Epithelial cell of proximal tubule (primary cell): ENCODE measurements at places on chromosomes 12 and 14. TPM values are rescaled to one million over a fixed set of nuclear protein-coding genes. Genes with fewer than 3 reads are reported as not detected.

DNA sequence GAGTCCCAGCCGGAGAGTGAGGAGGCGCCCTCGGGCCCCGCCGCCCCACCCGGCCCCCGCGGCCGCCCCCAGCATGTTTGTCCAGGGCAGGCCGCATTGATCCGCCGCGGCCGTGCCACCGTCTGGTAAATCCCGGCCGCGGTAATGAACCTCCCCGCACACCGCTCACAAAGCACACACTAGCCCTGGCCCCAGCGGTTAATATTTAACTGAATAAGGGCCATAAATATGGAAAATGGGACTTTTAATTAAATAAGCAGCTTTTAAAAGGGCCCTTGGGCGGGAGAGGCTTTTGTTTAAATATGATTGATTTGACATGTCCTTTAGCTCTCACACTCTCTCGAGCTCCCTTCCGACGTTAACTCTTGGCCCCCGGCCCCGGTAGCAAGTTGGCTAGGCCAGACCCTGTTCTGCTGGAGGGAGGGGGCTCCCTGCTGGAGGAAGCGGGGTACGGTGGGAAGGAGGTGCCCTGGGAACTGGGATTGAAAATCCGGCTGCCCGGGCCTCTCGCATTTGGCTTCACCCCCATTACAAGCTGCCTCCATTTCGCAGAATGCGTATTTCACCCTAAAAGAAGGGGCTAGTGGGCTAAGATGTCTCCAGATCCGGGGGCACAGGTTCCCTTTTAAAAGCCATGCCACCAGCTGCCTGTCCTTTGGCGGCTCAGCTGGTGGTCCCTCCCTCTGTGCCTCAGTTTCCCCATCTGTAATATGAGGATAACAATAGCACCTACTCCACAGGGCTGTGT is 199.8 kb downstream of the RBM19 start:
- DNase-seq, result no peak

- no peak for DNase-seq
Observed at GRCh38 chr14:68820119-68820518, 27.3 kb upstream of the ZFP36L1 start.

The KCNC2 gene
- total RNA-seq, result not detected in 2 replicates

DNA sequence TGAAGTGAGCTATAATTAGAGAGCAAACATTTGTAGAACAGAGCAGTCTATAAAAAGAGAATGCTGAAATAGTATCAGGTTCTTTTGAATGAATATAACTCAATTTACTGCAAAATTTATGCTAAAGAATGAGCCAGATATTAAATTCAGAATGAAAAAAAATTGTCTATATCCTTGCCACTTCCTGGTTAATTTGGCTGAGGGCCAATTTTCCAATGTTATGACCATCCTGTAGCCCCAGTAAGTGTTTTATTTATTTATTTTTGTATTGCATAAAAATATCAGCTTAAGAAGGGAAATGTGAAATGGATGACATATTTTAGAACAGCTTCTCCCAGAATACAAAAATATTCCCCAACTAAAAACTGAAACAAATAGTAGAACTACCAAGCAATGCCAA is 263.4 kb downstream of the SOX5 start:
- DNase-seq, result no peak

DNA sequence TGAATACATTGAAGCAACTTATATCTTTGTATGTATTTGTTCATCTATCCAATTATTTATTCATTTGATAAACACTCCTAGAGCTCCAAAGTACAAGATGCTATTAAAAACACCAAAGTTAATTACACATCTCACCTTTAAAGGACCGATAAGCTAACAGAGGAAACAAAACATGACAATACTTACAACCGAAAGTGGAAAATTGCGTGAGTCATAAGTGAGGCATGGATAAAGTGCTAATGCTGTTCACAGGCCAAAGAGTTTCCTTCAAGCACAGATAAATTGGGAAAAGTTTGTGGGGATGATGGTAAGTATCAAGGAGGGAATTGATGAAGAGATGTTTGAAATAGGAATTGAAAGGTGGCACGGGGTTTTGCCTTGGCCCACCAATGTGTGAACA is 172.8 kb upstream of the KITLG start:
- peak; percentile 59 for DNase-seq

GRCh38 chr12:70823182-70823976 is 97.2 kb downstream of the PTPRR start:
- DNase-seq, result no peak

- no peak for DNase-seq
Observed at GRCh38 chr12:124036657-124037109, 63.7 kb downstream of the ZNF664 start.

DNA sequence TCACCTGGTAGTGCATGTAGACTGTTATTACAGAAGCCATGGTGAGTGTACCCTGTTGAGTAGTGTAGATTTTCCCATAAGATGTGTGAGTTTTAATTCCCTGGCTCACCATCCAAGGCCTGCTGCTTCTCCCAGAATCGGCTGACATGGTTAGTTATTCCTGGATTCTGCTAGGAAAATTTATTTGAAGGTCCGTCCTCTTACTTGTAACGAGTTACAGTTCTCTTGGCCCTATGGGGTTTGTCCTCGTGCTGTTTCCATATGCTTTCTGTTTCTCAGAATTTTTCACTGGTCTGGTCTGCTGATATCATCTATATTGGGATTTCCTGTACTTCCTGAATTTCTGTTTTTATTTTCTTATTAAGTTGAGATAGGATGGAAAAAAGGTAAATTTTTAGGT is 423.3 kb upstream of the RGS6 start:
- DNase-seq, result no peak

DNA sequence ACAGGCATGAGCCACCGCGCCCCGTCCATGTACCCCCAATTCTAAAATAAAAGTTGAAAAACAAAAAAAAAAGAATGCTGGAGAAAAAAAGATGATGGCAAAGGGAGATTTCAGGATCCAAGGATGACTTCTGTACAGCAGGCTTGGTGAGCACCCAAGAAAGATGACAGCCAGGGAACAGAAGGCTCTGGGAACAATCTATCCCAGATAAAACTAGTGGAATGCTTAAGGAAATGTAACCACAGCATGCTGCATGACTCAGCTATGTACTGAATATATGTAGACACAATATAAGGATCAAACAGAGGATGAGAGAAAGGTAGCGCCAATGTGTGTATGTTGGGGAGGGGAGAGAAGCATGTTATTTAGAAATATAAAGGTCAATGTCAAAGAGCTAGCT is 123.7 kb upstream of the TMTC1 start:
- DNase-seq, result no peak

The TRHDE gene
- 25.9 and 26.9 TPM in 2 replicates for total RNA-seq

DNA sequence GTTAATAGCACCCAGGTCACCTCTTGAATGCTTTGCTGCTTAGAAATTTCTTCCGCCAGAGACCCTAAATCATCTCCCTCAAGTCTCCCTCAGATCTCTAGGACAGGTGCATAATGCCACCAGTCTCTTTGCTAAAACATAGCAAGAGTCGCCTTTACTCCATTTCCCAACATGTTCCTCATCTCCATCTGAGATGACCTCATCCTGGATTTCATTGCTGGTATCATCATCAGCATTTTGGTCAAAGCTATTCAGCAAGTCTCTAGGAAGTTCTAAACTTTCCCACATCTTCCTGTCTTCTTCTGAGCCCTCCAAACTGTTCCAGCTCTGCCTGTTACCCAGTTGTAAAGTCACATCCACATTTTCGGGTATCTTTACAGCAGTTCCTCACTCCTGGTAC is 41.0 kb downstream of the KTN1 start:
- DNase-seq, result no peak

GRCh38 chr12:43066471-43066870 is 476.9 kb upstream of the PRICKLE1 start:
- no peak for DNase-seq

GRCh38 chr12:123705935-123706334 is 6.2 kb upstream of the ATP6V0A2 start:
- no peak for DNase-seq

- no peak for DNase-seq
Observed at GRCh38 chr14:94660306-94660946, 48.2 kb downstream of the SERPINA3 start.

The LTB4R2 gene
- total RNA-seq, result 1.3 and 2.7 TPM in 2 replicates

DNA sequence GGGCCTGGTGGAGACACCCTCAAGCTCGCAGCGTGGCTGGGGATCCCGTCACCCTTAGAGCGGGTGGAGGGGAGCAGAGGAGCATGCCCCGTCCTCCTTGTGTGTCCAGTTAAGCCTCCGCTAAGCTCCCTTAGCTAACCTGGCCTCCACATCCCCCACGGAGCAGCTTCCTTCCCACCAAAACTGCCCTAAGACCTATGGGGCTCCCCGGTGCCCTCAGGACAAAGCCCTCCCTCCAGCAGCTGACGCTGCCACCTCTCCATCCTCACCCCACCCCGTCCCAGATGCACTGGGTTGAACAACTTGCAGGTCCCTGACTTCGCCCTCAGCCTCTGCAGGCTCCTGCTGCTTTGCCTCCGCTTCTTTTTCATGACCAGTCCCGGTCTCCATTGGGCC is 4.0 kb downstream of the AHNAK2 start:
- no peak for DNase-seq

GRCh38 chr12:116876151-116876869 is 4.9 kb downstream of the HRK start:
- no peak for DNase-seq

DNA sequence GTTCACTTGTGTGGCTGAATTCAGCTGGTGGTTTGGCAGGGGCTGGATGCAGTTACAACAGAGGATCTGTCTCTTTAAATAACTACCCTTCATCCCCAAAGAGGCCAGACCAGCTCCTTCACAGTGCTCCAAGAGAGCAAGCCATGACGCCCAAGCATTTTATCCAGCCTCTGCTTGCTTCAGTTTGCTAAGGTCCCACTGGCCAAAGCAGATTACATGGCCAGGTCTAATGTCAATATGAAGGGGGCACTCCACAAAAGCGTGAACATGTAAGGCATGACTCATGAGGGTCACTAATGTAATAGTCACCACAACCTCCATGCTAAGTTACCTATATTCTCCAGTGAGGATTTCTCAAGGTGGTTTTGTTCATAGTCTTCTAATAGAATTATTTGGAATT is 62.9 kb downstream of the MARK3 start:
- no peak for DNase-seq

The TPH2 gene
- not detected in 2 replicates for total RNA-seq

DNA sequence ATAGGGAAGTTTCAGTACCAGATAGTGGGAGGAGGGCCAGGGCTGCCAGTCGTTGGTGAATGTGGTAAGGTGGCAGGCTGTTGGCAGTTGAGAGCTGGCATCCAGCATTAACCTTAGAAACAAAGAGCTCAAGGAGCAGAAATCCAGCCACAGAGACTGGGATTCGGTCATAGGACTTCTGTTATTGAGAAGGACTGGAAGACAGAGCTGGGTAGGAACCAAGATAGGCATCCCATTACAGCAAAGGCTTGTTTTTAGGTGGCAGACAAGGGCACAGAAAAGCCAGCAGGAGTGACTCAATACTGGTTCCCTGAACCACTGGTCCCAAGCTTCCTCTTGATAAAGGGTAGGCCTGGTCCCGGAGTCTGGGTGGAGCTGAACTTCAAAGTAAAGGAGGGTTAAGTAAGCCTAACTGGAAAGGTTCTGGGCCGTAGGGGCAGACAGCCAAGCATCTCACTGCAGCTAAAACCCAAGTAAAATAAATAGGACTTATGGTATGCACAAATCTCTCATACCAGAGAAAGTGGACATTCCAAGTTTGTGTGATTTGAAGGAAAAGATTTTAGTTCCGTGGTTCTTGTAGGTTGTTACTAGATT is 147.9 kb downstream of the ETV6 start:
- DNase-seq, result no peak
